ENCODE measurements at places on chromosomes 13 and 19.
A peak's percentile ranks its signal among the peaks of the same experiment; 100 is the strongest.

DNA sequence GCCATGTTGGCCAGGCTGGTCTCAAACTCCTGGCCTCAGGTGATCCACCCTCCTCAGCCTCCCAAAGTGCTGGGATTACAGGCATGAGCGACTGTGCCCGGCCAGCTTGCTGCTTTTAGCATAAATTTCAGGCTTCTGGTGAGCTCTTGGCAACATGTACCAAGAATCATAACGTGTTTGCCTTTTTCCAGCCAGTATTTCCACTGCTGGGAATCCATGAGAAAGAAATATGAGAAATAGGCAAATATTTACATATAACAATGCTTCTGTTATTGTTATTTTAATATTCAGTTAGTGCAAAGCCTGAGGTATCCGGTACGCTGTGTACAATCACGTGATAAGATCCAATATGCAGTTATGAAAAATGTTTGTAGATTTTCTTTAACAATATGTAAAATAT is 29.2 kb upstream of the CERS4 start:
- no peak for DNase-seq

GRCh38 chr13:26606631-26607030 is 49.1 kb downstream of the WASF3 start:
- no peak for DNase-seq

- DNase-seq: peak; percentile 77
Observed at GRCh38 chr19:39397360-39398296, 6.5 kb downstream of the MED29 start.

DNA sequence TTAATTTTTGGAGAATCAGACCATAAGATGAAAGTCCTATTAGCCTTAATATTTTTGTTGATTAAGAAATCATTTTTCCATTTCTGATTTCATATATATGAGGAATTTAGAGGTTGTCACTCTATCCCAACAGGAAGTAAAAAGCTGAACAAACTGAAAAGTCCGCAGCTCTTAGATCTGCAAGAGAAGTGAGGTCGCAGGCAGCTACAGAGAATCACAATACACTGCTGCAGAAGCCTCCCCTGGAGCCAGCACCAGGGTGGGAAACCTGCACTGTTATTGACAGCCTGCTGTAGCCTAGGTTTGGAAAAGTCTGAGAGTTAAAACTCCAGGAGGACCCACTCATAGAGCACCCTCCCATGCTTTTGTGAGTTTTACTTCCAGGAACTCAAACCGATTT is 29.9 kb downstream of the TNFRSF19 start:
- no peak for DNase-seq

- peak; percentile 87 for DNase-seq
Observed at GRCh38 chr13:41588899-41589298, 131.5 kb downstream of the RGCC start.

- DNase-seq: peak; percentile 74
Observed at GRCh38 chr19:50537769-50538230, 24.1 kb upstream of the ASPDH start.

- DNase-seq: no peak
Observed at GRCh38 chr13:100040196-100040595, 48.7 kb upstream of the PCCA start.

- no peak for DNase-seq
Observed at GRCh38 chr13:26538363-26539317, 18.8 kb upstream of the WASF3 start.

- DNase-seq: no peak
Observed at GRCh38 chr13:78609464-78610205, 6.3 kb upstream of the POU4F1 start.

DNA sequence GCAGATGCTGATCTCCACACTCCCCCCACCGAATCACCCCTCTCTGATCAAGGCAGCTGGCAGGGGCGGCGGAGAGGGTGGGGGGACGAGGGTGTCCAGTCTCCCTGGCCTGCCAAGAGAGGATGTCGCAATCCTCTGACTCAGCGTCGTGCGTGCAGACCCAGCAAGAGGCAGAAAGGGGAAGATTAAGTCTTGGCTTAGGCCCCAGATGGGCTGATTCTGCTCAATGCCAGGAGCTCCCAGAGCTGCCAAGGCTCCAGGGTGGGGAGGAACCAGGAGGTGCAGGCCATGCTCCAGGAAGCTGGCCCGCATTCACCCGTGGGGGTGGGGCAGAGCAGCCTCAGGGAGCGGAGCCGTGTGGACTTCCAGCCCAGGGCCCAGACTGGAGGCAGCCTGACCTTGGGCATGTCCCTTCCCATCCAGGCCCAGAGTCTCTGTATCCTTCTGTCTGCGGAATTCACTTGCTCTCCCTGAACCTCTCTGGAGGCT is 6.6 kb upstream of the BCL3 start:
- DNase-seq: peak; percentile 100

DNA sequence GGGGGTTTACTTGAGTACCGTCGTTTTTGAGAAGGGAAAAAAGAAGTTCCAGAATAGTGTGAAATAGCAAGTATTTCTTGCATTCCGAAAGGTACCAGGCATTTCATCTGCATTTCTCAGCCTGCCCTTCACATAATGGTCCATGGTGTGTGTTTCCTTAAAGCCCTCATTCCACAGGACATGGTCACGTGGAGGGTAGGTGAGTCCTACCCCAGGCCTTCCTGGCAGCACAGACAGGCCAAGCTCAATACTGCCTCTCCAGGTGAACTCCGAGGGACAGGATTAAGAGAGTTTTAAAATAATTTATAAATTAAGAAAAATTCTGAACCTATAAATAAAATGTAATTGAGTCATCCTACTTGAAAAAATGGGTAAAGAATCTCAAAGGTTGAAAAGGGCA is 64.7 kb downstream of the TNFRSF19 start:
- no peak for DNase-seq

- DNase-seq: peak; percentile 83
Observed at GRCh38 chr13:43572656-43573360, 214.0 kb downstream of the ENOX1 start.

GRCh38 chr13:75309981-75310580 is 171.9 kb downstream of the TBC1D4 start:
- no peak for DNase-seq

DNA sequence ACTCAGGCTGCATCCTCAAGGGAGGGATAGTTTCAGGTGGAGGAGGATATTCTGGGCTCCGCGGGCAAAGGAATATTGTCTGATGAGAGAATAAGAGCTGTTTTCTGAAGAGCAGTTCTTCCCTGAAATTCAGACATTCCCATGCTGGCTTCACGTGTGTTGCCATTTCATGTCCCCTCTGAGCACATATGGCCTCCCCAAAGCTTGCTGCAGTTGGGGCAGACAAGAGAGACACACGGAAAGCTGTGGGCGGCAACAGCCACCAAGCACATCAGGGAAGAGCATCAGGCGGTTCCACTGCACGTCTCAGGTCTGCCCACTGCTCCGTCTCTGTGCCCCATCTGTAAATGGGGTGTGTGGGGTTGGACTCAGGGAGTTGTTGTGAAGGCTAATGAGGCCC is 247.5 kb upstream of the TSHZ3 start:
- no peak for DNase-seq

GRCh38 chr13:39451301-39451700 is 151.7 kb downstream of the LHFPL6 start:
- peak; percentile 14 for DNase-seq

GRCh38 chr19:33469171-33470039 is 52.2 kb downstream of the PEPD start:
- DNase-seq: no peak

DNA sequence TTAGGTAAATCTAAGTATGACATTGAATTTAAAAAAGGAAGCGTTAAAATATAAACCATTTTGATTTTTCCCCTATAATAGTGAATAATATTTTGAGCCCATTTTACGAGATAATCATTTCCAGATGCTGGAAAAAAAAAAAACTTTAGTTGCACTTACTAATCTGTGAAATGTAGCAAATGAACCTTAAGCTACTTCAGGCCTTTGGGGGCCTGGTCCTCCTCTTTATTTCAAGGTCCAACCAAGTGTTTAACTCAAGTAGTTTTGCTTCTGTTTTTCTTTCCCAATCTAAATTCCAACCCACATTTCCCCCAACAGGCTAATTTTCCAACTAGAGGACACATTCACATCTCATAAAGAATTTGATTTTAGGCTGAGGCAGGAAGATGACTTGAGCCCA is 101.2 kb downstream of the TNFRSF19 start:
- DNase-seq: no peak

GRCh38 chr19:3655402-3656072 is 28.9 kb upstream of the CACTIN start:
- peak; percentile 98 for DNase-seq

DNA sequence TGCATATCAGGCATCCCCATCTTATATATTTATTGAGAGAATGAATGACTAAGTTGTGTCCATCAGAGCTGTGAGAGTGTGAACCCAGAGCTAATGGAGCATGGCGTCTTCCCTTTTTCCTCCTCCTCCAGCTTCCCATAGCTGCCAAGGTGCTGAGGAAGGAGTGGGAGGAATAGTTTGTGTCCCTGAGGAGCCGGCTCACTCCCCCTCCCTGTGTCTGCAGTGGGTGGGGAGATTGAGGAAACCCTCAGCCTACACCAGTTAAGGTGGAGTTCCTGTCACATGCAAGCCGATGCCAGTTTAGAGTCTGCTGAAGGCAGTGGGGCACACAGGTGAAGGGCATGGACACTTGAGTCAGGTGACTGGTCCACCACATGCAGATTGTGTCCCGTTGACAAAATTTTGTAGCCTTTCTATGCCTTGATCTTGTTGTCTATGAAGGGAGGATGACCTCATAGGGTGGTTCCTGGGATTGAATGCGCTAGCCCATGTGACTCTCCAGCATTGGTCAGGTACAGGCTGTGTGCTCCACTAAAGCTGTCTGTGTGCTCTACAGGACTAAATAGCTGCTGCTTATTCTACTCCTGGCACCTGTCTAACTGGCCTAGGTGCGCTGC is 47.6 kb upstream of the GPI start:
- DNase-seq: no peak

GRCh38 chr19:58042495-58043340 is 8.9 kb downstream of the ZSCAN1 start:
- DNase-seq: no peak

DNA sequence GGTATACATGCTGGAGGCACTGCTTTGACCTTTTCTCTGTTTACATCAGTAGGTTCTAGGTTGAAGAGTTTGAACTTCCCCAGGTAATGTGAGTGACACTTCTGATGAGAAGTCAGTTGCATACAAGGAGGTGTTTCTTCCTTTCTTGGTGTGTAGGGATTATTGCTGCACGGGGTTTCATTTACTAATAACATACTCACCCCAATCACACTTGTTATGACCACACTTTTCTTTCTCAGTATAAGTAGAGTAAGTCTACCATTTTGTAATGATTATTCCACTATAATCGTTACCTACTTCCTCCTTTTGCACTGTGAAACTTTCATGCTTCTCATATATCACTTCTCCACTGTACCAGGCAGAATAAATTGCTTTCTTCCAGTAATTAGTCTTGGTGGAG is 138.0 kb downstream of the TNFSF13B start:
- no peak for DNase-seq

DNA sequence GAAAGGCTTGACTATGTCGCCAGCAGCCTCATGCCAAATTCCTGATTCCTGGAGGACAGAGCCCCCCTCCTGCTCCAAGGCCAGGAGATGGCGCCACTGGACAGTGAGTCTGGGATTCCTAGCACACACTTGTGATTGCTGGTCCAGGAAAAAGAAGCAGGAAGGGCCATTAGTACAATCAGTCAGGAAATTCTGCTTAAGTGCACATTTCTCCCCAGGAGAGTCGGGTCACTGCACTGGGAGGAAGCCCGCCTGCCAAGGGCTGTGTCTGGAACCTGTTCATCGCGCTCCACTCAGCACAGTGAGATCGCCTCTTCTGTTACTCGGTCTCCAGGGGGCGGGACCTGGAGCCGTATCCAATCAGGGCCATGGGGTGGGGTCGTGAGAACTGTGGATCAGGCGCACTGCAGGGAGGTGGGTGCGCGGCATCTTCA is 65.1 kb downstream of the ZNF823 start:
- peak; percentile 62 for DNase-seq

- no peak for DNase-seq
Observed at GRCh38 chr13:61135583-61135982, 280.1 kb downstream of the PCDH20 start.

DNA sequence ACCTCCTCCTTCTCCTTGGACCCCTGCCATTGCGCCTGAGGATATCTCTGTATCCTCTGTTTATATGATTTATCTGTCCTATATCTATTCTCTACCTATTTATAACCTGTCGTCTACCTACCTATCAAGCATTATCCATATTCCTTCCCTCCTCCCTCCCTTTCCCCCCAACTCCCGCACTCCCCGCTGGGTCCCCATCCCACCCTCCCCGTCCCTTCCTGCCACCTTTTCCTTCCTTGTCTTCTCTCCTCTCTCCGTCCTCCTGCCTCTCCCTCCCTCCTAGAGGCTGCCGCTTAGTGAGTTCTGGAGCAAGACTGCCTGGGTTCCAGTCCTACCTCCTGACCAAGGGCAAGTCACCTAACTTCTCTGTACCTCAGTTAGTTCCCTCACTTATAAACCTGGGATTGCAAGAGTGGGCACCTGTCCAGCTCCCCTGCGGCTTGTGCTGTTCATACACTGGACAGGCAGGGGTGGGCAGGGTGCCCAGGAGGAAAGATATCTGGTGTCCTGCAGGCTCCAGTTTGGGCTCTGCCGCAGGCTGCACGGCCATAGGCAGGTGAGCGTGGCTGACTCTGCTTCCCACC is 16.1 kb downstream of the TTYH1 start:
- no peak for DNase-seq

GRCh38 chr13:73894995-73895571 is 239.1 kb downstream of the KLF12 start:
- no peak for DNase-seq

- DNase-seq: peak; percentile 86
Observed at GRCh38 chr13:50125554-50126262, 110.5 kb downstream of the KCNRG start.

DNA sequence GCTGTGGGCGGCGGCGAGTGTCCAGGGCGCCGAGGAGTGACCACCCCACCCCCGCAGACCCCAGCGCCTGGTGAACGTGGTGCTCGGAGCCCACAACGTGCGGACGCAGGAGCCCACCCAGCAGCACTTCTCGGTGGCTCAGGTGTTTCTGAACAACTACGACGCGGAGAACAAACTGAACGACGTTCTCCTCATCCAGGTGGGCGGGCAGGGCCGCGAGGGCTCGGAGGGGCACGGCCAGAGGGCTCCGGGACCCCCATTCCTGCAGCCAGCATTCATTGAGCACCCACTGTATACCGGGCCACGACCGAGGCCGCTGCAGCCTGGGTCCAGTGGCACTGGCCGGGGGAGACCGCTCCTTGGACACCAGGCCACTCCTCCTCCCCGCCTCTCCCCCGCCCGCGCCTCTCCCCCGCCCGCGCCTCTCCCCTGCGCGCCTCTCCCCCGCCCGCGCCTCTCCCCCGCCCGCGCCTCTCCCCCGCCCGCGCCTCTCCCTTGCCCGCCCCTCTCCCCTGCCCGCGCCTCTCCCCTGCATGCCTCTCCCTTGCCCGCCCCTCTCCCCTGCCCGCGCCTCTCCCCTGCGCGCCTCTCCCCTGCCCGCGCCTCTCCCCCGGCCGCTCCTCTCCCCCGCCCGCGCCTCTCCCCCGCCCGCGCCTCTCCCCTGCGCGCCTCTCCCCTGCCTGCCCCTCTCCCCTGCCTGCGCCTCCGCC is 3.2 kb downstream of the PRTN3 start:
- no peak for DNase-seq

Measured in RPMI7951 (cell line).